Fibroblast of the aortic adventitia (primary cell): ENCODE measurements at places on chromosomes 12 and 14. TPM values are rescaled to one million over a fixed set of nuclear protein-coding genes. Genes with fewer than 3 reads are reported as not detected.
A peak's percentile ranks its signal among the peaks of the same experiment; 100 is the strongest.

- peak; percentile 1 for DNase-seq
These were observed 704.3 kb upstream of the FLRT2 start for GRCh38 chr14:84825481-84826251.

DNA sequence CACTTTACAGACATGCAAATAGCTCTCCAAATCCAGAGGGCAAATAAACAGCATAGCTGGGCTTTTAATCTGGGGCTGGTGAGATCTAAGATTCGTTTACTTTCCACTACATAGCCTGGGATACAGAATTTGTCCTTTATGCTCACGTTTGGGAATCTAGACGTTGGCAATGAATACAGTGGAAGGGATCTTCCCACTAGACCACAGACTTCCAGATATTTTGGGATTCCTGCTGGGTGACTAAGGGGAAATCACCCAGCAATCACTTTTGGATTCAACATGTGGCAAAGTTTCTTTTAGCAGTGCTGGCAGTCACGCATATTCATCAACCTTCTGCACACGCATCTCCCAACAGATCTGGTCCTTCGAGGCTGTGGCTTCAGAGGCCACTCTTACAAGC, 23.5 kb downstream of the APPL2 start:
- peak; percentile 80 for DNase-seq

DNA sequence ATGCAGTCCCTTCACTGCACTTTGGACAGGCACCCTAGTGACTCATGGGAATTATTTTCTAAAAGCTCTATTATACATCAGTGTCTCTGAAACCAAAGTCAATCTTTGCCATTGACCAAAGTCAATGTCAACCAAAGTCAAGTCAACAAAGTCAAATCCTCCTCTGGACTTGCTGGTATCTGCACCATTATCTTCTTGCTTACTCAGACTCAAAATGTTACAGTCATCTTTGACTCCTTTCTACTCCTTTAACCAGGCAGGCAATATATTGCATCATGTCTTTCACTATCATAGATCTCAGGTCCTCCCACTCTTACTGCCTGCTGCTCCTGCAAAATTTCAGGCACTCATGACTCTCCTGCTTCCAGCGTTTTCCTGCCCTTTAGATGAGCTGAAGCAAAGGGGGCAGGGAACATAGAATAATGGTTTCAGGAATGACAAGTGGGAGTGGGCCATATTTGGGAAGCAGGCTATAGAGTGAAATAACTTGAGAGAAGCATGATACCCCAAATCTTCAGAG, 39.2 kb downstream of the IGF1 start:
- no peak for DNase-seq

GRCh38 chr14:26484562-26484961, 113.3 kb downstream of the NOVA1 start:
- DNase-seq = no peak

DNA sequence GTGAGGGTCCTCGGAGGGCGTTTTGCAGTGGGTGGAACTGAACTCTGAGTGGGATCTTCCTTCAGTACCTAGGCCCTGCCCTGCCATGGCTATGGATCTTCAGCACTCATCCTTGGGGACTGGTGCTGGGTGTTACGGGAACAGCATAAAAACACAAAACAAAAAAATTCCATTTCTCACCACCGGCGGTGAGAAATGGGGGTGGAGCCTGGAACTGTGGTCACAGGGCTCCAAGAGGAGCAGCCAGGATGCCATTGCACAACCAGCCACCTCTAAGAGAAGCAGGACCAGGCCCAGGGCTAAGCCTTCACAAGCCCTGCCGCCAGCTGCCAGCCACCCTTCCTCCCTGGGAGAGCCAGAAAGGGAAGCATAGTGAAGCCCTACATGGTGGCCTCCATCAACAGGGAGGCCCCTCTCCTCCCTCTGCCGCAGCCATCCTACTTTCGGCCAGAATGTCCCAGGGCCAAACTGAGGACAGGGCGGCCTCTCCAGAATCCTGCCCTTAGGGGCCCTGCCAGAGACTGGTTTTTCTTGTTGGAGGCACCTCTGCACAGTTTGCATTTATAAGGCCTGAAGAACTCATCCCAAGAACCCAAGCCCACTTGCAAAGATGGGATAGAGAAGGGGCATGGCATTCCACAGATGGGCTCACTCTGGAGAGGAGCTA, 76.5 kb downstream of the VCPKMT start:
- no peak for DNase-seq

GRCh38 chr14:101031186-101031585, 127.7 kb upstream of the RTL1 start:
- no peak for DNase-seq

DNA sequence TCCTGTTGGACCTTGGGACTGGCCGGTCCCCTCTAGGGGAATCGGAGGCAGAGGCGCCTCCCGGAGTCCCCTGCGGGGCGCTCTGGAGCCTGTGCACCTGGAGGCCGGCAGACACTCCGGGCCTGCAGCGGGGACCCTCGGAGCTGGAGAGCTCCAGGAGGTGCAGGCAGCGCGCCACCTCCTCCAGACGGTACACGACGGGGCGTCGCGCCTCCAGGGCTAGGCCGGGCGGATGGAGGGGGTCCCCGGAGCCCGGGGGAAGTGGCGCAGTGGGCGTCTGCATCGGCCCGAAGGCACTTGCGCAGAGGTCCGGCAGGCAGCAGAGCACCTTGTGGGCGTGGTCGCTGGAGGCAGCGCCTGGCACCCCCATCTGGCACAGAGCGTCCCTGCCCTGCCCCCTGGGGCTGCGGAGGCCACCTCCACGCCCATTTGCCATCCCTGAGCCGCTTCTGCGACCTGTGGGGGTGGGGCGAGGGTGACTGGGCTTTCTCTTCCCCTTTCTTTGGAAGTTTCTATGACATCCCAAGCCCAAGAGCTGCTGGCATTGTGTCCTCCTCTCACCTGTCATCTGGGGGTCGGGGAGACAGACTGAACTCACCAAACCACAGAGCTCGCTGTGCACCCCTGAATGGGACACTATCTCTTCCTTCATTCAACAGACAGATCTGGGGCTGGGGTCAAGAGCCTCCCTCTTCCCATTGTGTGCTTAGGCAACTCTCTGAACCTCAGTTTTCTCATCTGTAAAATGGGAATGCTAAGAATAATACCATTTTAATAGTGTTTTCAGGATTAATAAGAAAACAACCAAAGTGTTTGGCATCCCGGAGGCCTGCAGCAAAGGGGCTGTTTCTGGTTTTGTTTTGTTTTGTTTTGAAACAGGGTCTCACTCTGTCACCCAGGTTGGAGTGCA, 37.5 kb upstream of the CORO1C start:
- no peak for DNase-seq

DNA sequence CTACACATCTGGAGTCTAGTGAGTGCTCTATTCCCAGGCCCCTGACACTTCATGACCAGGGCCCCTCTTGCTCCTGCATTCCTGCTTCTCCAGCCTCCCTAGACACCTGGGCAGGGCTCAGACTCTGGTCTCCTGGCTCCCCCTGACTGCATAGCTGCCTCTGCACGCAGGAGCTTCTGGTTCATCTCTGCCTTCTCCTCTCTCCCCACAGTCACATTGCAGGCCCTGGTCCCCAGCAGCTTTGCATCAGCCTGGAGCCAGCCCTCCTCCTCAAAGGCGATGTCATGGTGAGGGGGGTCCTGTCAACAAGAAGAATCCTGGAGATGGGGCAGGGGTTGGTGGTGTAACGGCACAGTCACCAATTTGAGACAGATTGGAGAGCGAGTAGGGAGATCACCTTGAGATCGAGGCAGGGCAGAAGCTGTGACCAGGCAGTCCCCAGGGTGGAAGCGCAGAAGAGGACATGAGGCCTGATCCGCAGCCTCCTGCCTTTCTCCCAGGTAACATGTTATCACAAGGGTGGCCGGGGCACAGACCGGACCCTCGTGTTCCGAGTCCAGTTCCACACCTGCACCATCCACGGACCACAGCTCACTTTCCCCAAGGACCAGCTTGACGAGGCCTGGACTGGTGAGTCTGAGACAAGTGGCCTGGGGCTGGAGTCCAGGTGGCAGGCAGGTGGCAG, 8.1 kb downstream of the TNS2 start:
- no peak for DNase-seq

Gene PDE3A
- total RNA-seq = 16.2 and 17.2 TPM in 2 replicates

Gene KRT86
- not detected in 2 replicates for total RNA-seq

Gene ADAMTS20
- not detected in 2 replicates for total RNA-seq

Gene KLHDC1
- total RNA-seq = 4.9 and 12.8 TPM in 2 replicates

Gene NELL2
- 0.36 and 4.6 TPM in 2 replicates for total RNA-seq

Gene FOXG1
- total RNA-seq = 0.63 TPM in 1 of 2 replicates, not detected in the other

Gene CIROP
- total RNA-seq = 1.8 TPM in 1 of 2 replicates, not detected in the other
